ENCODE measurements at places on chromosomes 2 and 18. TPM values are rescaled to one million over a fixed set of nuclear protein-coding genes. Genes with fewer than 3 reads are reported as not detected.

Gene MC2R
- not detected for total RNA-seq

Gene SERPINB4
- not detected for total RNA-seq

Gene EGR4
- 0.41 TPM for total RNA-seq

GRCh38 chr18:44759925-44760342, 79.2 kb downstream of the SETBP1 start:
- no peaks in the 10 kb centered on the region for H3K36me3 ChIP-seq
- DNase-seq: peak; percentile 18
- H3K4me3 ChIP-seq: peak overlapping the region; percentile 35
- H3K27me3 ChIP-seq: peaks cover 10% of the 10 kb centered on the region
- H3K4me1 ChIP-seq: peaks cover 27% of the 10 kb centered on the region
- peak overlapping the region; percentile 93 for H3K27ac ChIP-seq

- H3K36me3 ChIP-seq: no peaks in the 10 kb centered on the region
- H3K4me3 ChIP-seq: no peak overlapping the region
- no peak for DNase-seq
- no peaks in the 10 kb centered on the region for H3K4me1 ChIP-seq
- H3K27me3 ChIP-seq: peaks cover 3% of the 10 kb centered on the region
Observed at GRCh38 chr18:21490748-21491147, 109.8 kb downstream of the ESCO1 start.

DNA sequence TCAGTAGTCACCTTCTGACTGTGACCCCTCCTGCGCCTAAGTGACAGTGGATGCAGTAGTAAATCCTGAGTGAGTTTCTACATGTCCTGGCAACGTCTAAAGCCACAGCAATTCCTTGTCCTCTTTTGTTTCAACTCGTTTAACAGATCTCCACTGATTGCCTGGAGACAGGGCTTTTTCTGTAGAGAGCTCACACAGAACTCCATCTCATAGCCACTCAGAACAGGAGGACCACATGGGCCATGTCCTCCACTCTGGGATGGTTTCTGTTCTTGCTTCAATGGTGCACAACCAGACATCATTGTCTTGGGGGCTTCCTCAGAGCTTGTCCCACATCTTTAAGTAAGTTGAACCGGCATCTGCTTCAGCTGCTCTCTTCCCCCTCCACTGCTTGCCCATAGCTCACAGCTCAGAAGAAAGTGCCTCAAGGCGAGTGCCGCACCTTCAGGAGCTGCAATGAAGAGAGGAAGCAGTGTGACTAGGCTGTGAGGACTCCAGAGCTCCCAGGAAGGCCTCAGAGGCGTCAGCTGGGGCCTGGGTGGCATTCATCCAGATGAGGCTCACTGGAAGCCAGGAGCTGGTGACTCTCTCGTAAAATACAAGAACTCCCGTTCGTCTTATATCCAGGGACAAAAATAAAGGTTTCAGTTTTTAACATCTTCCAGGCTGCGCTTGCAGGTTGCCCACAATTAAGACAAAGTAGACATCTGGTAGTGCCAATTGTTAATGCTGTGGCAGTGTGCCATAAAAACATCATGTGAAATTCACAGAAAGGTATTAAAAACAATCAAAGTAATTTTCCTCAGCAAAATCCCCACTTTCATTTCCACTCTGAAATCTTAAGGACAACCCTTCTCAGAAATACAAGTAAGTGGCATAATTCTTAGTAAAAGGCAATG, 37.3 kb downstream of the ST3GAL5 start:
- peaks cover 51% of the 10 kb centered on the region for H3K4me1 ChIP-seq
- peak; percentile 30 for DNase-seq
- H3K27ac ChIP-seq: peak overlapping the region; percentile 99
- H3K4me3 ChIP-seq: peak overlapping the region; percentile 71
- no peaks in the 10 kb centered on the region for H3K27me3 ChIP-seq
- peaks cover 10% of the 10 kb centered on the region for H3K36me3 ChIP-seq

GRCh38 chr18:68498636-68499035, 216.3 kb downstream of the TMX3 start:
- DNase-seq: no peak
- no peaks in the 10 kb centered on the region for H3K4me1 ChIP-seq
- H3K36me3 ChIP-seq: no peaks in the 10 kb centered on the region
- H3K27ac ChIP-seq: no peak overlapping the region
- no peak overlapping the region for H3K4me3 ChIP-seq

GRCh38 chr2:102950371-102950946, 188.6 kb downstream of the TMEM182 start:
- H3K36me3 ChIP-seq: no peaks in the 10 kb centered on the region
- H3K4me3 ChIP-seq: no peak overlapping the region
- H3K4me1 ChIP-seq: no peaks in the 10 kb centered on the region
- DNase-seq: no peak

DNA sequence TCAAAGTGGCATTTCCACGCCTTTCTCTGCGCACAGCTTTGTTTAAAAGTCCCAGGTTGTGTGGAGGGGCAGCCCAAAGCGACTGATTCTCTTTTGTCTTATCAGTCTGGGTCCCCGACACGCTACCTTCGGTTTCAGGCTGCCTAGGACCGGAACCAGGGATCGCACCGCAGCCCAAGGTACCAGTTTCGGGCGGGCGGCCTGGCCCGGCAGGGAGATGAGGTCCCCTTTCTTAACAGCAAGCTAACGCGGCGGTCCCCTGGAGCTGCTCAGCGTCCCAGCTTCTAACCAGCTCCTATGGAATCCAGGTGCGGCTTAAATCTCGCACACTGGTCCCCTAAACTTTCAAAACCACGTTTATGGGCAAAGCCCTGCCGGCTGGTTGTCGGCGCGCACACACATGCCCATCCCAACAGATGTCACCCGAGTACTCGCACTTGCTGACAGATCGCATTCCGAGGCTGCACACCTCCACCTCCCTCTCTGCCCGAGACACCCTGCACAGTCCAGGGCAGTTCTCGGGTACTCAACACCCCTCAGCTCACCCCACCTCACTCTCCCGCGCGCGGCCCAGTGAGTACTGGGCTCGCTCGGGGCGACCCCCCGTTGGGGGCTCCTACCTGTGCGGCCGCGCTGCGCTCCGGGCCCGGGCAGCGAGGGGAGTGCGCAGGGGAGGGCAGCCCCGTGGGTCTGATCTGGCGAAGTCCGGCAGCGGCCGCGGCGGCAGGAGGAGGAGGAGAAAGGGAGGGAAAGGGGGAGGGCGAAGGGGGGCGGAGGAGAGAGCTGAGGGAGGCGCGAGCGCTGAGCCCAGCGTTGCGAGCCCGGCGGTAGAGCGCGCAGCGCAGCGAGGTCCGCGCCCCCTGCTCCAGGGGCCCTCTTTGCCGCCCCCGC, at the start of gene EFEMP1:
EFEMP1 (minus strand) TSS at position 692 of the 891 bp plus-strand sequence. CDS start 1,342 bp downstream, outside the sequence.
- peaks cover 42% of the 10 kb centered on the region for H3K27me3 ChIP-seq
- no peaks in the 10 kb centered on the region for H3K36me3 ChIP-seq
- no peak within 1 kb of the TSS for H3K27ac ChIP-seq
- peak; percentile 16 for DNase-seq
- peaks cover 6% of the 10 kb centered on the region for H3K4me1 ChIP-seq
- H3K4me3 ChIP-seq: no peak within 1 kb of the TSS

- peaks cover 17% of the 10 kb centered on the region for H3K4me1 ChIP-seq
- no peak overlapping the region for H3K27ac ChIP-seq
- no peak for DNase-seq
- H3K4me3 ChIP-seq: no peak overlapping the region
- peaks cover 45% of the 10 kb centered on the region for H3K36me3 ChIP-seq
Observed at GRCh38 chr2:27992787-27993401, 102.4 kb downstream of the BABAM2 start.

GRCh38 chr2:190583507-190584337, 49.2 kb upstream of the NEMP2 start:
- no peaks in the 10 kb centered on the region for H3K36me3 ChIP-seq
- H3K27me3 ChIP-seq: no peaks in the 10 kb centered on the region
- no peak for DNase-seq
- no peak overlapping the region for H3K27ac ChIP-seq
- no peak overlapping the region for H3K4me3 ChIP-seq

DNA sequence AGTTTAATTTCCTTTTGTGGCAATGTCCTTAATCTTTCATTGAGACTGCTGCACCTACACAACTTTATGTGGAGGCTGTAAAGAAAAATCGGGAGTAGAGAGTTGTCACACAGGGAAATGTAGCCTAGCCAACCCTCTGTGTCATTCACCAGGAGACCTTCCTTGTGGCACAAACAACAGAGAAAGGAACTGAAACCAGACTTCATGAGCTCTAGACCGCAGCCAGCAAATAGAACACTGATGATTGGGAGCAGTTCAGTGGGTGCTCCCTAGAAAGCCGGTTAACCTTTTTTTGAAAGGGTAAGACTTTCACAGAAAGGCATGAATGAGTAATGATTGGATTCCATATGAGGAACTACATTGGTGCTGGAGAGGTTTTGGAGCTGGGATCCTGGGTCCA, 1752.4 kb upstream of the CELF4 start:
- H3K4me3 ChIP-seq: no peak overlapping the region
- H3K27me3 ChIP-seq: no peaks in the 10 kb centered on the region
- no peak for DNase-seq
- no peak overlapping the region for H3K27ac ChIP-seq
- H3K36me3 ChIP-seq: no peaks in the 10 kb centered on the region

DNA sequence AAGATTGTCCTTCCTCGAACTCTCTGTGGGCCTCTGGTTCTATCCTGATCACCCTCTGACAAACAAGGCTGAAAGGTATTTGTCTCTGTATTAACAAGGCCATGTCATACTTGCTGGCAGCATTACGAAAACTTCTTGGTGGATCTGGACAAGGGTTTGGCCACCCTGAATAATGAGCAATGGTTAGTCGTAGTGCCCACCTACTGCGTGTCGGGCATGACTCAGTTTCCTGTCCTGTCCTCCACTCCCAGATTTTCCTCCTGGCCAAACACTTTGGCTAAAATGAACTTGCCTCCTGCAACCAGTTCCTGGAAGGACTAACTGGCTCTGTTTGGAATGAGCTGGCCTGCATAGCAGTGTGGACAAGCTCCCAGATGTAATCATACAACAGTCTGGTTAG, 198.5 kb upstream of the SMIM21 start:
- no peak for DNase-seq
- peaks cover 14% of the 10 kb centered on the region for H3K27me3 ChIP-seq
- no peaks in the 10 kb centered on the region for H3K4me1 ChIP-seq
- H3K36me3 ChIP-seq: no peaks in the 10 kb centered on the region
- no peak overlapping the region for H3K27ac ChIP-seq

- no peak for DNase-seq
- no peak overlapping the region for H3K27ac ChIP-seq
- H3K4me3 ChIP-seq: no peak overlapping the region
- H3K4me1 ChIP-seq: peaks cover 2% of the 10 kb centered on the region
- no peaks in the 10 kb centered on the region for H3K27me3 ChIP-seq
Observed at GRCh38 chr2:67384123-67384822, 12.9 kb upstream of the ETAA1 start.

- H3K27ac ChIP-seq: no peak overlapping the region
- no peaks in the 10 kb centered on the region for H3K27me3 ChIP-seq
- H3K36me3 ChIP-seq: no peaks in the 10 kb centered on the region
- H3K4me3 ChIP-seq: no peak overlapping the region
Observed at GRCh38 chr2:62177392-62178049, 18.4 kb upstream of the B3GNT2 start.

All from activated CD4-positive, alpha-beta T cell treated with anti-CD3 and anti-CD28 coated beads for 36 hours (primary cell).